Body of pancreas (tissue), 4 donors: ENCODE measurements at places on chromosomes 1 and 21. TPM values are rescaled to one million over a fixed set of nuclear protein-coding genes. Genes with fewer than 3 reads are reported as not detected.

DPT gene
- total RNA-seq, result 25.4 TPM

REN gene
- total RNA-seq, result not detected

TTC4 gene
- total RNA-seq, result 21.1 TPM

RASSF5 gene
- 21.5 TPM for total RNA-seq

LEFTY2 gene
- 8.0 TPM for total RNA-seq

BMP8B gene
- total RNA-seq, result 2.3 TPM

ELAPOR1 gene
- total RNA-seq, result 84.7 TPM

BGLAP gene
- total RNA-seq, result 0.52 TPM
